ENCODE measurements at places on chromosomes 1 and 21. TPM values are rescaled to one million over a fixed set of nuclear protein-coding genes. Genes with fewer than 3 reads are reported as not detected.

Gene RIMKLA
- total RNA-seq, result 10.3 TPM

- DNase-seq, result no peak
Observed at GRCh38 chr1:9654051-9654833, 2.7 kb downstream of the PIK3CD start.

Gene IRF6
- 1.8 TPM for total RNA-seq

- DNase-seq, result no peak
Observed at GRCh38 chr1:153372571-153372970, 2.9 kb downstream of the S100A12 start.

All from cerebellum (tissue), 4 donors.